ENCODE measurements at places on chromosomes 2 and 18. TPM values are rescaled to one million over a fixed set of nuclear protein-coding genes. Genes with fewer than 3 reads are reported as not detected.

DNA sequence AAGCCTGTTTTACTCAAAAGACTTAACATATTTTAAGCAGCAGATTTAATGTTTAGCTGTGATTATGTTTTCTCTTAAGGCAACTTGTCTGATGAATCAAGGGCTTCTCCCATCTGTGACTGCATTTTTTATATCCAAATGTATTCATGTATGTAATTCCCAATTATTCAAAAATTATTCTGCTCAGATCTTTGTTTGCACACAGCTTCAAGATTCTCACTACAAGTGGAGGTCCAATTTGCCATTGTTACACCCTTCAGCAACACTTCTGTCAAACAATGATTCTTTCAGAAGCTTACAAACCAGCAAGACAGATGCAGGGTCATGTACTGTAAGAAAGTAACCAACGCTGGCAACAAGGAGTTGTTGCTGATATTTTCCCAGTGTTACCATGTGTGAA lies 5.9 kb upstream of the LRPPRC start:
- no peak for DNase-seq

GRCh38 chr2:180411661-180412060 lies 404.6 kb upstream of the CWC22 start:
- no peak for DNase-seq

Gene TEKT4
- not detected for total RNA-seq

DNA sequence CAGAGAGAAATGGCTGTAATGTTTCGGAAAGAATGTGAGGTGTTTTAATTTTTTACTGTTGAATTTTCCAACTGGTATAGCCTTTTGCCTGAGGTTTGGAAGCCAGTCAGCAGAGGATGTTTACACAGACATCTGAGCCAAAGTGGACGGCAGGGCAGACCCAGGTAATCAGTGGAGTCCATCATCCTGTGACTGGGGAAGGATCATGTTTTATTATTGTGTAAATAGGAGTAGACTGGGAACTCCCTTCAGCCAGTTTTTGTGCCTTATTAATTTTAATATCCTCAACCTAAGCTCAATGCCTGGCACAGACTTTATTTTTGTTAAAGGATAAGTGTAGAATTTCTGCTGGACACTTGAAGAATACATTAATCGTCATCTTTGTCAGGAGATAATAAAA lies 142.0 kb upstream of the GAREM1 start:
- DNase-seq = no peak

DNA sequence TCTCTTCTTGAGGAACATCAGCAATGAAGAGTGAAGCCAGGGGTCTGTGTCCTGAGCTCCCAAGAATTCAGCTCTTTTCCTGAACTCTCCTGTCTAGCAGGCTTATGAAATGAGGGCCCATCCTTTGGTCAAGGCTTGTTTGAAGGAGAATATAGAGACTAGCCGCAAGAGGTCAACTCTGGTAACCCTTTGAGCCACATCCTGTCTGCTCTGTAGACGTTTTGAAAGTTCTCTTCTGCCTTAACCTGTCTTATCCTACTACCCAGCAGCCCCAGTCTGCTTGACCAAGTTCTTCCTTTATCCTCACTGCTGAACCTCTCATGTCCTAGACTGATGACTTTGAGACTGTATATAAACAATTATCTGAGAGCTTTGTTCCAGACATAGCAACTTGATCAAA lies 5.4 kb downstream of the SEMA4F start:
- no peak for DNase-seq

Gene IL1RL1
- total RNA-seq = 0.05 TPM

Gene SULT1C2
- total RNA-seq = 2.2 TPM

DNA sequence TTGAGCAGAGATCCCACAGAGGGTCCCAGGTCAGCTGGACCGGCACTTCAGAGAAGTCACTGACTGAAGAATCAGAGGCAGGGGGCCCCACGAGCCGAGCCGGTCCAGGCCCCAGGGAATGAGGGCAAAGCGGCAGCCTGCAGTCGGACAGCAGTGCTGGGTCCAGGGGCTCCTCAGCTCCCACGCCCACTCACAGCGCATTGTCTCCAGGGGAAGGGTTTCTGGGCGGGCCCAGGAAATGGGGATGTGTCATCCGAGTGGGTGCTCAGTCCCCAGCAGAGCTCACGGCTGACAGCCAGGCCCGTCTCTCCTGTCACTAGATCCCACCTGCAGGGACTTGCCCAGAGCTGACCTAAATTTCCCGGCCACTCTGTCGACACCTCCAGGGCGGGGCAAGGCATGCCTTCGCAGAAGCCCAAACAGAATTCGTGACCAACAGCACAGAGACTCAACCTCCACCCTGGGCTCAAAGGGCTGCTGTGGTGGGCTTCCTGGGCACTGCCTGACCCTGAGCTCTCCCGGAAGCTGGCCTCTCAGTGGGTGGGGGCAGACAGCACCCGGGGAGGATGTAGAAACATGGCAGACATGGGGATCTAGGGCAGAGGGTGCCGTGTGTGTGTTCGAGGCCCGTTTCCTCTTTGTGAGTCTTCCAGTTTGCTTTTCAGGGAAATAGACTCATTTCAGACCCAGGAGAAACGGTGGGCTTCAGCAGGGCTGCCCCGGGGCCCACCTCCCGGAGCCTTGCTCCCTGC lies 42.1 kb upstream of the TAF1B start:
- no peak for DNase-seq

- no peak for DNase-seq
Observed at GRCh38 chr18:23209031-23209430, 73.7 kb downstream of the CABLES1 start.

GRCh38 chr2:238726670-238727584 lies 121.0 kb upstream of the TWIST2 start:
- no peak for DNase-seq

Gene MAIP1
- total RNA-seq = 25.0 TPM

DNA sequence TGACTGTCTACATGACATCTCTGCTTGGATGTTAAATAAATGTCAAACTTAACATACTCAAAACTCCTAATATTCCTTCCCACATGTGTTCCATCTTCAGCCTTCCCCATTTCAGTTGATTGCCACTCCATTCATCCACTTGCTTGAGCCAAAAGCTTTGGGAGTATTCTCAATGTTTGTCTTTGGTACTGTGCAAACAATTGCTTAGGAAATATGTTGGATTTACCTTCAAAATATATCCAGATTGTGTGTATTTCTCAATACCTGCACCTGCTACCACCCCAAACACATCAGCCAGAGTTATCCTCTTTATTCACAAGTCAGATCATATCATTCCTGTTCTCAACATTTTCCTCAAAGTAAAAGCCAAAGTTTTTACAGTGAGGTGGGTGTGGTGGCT lies 350.3 kb upstream of the FAM98A start:
- no peak for DNase-seq

- no peak for DNase-seq
Observed at GRCh38 chr2:238100821-238101771, 956 bp downstream of the ESPNL start.

Gene OTX1
- 1.2 TPM for total RNA-seq

GRCh38 chr2:12379143-12379542 lies 337.6 kb upstream of the TRIB2 start:
- no peak for DNase-seq

Gene MPPE1
- total RNA-seq = 29.1 TPM

GRCh38 chr2:68715353-68716041 lies 19.1 kb upstream of the ARHGAP25 start:
- peak; percentile 83 for DNase-seq

Gene DNAJC5G
- total RNA-seq = 0.18 TPM

GRCh38 chr18:77495982-77496690 lies 246.5 kb downstream of the GALR1 start:
- no peak for DNase-seq

- peak; percentile 20 for DNase-seq
Observed at GRCh38 chr2:25043241-25043867, 1.5 kb downstream of the EFR3B start.

GRCh38 chr2:171702781-171703556 lies 15.7 kb downstream of the DYNC1I2 start:
- no peak for DNase-seq

- no peak for DNase-seq
Observed at GRCh38 chr2:198134293-198134955, 330.0 kb downstream of the PLCL1 start.

Measured in WTC11 (cell line).